ENCODE measurements at places on chromosomes 3 and 15.

- H3K27ac ChIP-seq: no peak overlapping the region
- no peaks in the 10 kb centered on the region for H3K36me3 ChIP-seq
Observed at GRCh38 chr15:50057905-50058639, 61.0 kb downstream of the ATP8B4 start.

DNA sequence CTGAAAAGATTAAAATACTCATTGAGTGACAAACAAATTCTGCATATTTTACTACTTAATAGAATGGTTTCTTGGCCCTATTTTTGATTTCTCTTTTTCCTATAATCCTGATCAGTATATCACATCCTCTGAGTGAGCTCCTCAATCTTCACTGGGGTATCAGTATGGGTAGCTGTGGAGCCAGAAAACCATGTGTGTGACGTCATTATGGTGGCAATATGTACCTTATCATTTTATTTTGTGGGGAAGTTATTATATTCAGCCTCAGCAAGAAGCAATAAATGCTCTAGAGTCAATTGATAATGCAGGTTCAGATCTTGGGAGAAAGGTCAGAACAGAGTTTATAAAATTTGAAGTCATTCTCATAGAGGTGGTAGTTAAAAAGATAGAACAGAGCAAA lies 1135.7 kb upstream of the CADM2 start:
- no peak for DNase-seq
- no peaks in the 10 kb centered on the region for H3K36me3 ChIP-seq
- H3K27ac ChIP-seq: no peak overlapping the region

GRCh38 chr3:60809857-60810610 lies 441.2 kb downstream of the FHIT start:
- no peak overlapping the region for H3K27ac ChIP-seq
- H3K36me3 ChIP-seq: no peaks in the 10 kb centered on the region
- DNase-seq: no peak
- no peaks in the 10 kb centered on the region for H3K27me3 ChIP-seq

DNA sequence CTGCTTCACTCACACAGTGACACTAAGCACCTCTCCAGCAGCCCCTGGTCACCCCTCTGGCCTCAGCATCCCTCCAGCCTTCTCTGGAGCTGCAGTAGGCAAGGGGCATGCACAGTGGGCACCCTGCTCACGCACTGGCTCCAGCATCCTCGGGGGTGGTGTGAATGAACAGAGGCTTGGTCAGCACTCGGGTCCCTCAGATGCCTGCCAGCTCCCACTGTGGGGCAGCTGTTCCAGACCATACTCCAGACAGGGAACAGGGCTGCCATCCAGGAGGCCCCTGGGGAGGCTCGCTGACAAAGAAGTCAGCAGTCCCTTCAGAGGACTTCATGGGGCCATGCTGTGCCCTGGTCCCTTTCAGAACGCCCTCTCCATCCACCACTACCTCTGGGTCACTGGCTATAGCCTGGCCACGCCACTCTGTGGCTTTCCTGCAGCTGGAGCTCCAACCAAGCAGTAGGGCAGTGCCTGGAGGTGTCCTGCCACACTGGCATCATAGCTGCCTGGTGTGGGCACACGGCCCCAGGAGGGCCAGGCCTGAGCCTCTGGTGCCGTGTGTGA lies 26.3 kb downstream of the ALS2CL start:
- no peak overlapping the region for H3K27ac ChIP-seq
- H3K4me3 ChIP-seq: no peak overlapping the region
- no peak for DNase-seq
- H3K27me3 ChIP-seq: no peaks in the 10 kb centered on the region

DNA sequence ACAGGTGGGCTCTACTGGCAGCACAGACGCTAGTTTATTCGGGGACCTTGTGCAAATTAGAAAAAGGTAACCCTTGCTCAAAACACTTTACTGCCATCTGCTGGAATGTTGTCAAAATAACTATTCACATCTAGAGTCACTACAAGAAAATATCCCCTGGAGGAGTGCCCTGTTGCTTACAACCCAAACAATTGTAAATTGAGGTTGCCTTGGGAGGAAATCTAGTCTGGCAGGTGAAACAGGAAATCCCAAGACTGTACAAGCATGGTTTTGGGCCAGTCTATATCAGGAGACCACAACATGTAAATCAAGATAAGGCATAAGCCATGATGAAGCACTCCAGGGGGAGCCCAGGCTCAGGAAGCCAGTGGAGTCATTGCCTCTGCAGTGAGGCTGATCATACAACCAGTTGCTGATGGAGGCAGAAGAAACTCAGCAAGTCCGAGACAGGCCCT lies 136.8 kb upstream of the ACP3 start:
- H3K27me3 ChIP-seq: peaks cover 9% of the 10 kb centered on the region
- DNase-seq: no peak
- no peaks in the 10 kb centered on the region for H3K36me3 ChIP-seq
